Activated CD8-positive, alpha-beta memory T cell treated with anti-CD3 and anti-CD28 coated beads for 1 hour (primary cell): ENCODE measurements at places on chromosomes 1 and 21.

DNA sequence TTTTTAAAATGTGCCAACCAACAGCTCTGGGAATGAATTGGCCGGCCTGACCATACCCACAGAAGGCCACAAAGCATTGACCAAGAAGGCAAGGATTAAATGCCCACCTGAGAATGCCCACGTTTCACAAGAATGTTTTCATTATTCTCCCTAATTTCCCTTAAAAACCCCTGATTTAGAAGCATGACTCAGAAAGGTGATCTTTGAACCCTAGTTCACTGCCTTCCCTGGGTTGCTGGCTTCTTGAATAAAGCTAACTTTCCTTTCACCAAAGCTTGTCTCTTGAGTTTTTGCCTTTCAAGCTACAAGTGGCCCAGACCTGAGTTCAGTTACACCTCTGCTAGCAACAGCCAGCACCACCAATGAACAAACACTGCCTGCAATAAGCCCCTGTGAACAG, 14.4 kb upstream of the MRPL55 start:
- no peak for DNase-seq

DNA sequence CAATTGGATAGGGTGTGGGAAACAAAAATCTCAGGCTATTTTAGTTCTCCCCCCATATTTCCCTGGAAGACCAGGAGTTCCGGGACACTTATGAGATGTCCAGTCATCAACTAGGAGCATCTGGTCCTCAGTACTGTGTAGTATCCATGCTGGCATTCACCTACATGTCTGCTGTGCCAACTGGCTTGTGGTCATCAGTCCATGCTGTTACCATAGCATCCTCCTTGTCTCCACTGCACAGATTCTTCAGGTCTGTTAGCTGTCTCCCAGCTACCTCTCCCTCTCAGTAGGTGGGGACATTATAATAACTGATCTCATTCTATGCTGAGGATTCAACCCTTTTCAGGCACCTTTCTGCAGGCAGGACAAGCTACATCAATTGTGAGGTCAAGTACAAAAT, 302.9 kb downstream of the BARHL2 start:
- no peak for DNase-seq

GRCh38 chr1:70509996-70510876, 99.2 kb downstream of the CTH start:
- no peak for DNase-seq

DNA sequence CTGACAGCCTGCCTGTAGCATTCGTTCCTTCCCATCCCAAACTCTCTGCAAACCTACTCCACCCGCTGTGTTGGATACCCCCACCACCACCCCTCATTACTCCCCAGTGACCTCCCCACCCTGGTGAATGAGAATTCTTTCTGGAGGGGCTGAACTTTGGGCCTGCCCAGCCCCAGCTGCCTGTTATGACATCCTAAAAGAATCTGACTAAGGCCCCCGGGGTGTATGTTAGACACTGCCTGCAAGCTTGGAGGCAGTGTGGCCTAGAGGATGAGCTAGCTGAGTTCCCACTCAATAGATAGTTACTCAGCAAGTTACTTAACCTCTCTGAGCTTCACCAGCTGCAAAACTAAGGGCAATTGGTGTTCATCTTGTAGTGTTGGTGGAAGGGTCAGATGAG, 110.2 kb upstream of the FGGY start:
- DNase-seq = no peak

DNA sequence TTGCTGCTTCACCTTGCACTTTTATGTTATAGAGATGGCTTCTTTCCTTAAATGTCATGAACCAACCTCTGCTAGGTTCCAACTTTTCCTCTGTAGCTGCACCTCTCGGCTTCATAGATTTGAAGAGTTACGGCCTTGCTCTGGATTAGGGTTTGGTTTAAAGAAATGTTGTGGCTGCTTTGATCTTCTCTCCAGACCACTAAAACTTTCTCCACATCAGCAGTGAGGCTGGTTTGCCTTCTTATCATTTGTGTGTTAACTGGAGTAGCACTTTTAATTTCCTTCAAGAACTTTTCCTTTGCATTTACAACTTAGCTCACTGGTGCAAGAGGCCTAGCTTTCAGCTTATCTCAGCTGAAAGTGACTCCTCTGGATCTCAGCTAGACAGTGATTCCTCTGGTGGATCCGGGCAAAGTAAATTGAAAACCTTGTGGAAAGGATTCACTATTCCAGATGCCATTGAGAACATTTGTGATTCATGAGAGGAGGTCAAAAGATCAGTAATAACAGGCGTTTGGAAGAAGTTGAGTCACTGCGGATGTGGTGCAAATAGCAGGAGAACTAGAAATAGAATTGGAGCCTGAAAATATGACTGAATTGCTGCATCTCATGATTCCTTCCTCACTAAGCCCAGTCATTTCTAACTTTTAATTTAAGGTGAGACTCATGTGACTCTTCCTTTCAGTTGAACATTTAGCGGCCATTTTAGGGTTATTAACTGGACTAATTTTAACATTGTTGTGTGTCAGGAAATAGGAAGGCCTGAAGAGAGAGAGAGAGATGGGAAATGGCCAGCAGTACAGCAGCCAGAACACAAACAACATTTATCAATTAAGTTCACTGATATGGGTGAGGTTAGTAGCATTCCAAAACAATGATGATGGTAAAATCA, 16.2 kb upstream of the RGS1 start:
- no peak for DNase-seq

DNA sequence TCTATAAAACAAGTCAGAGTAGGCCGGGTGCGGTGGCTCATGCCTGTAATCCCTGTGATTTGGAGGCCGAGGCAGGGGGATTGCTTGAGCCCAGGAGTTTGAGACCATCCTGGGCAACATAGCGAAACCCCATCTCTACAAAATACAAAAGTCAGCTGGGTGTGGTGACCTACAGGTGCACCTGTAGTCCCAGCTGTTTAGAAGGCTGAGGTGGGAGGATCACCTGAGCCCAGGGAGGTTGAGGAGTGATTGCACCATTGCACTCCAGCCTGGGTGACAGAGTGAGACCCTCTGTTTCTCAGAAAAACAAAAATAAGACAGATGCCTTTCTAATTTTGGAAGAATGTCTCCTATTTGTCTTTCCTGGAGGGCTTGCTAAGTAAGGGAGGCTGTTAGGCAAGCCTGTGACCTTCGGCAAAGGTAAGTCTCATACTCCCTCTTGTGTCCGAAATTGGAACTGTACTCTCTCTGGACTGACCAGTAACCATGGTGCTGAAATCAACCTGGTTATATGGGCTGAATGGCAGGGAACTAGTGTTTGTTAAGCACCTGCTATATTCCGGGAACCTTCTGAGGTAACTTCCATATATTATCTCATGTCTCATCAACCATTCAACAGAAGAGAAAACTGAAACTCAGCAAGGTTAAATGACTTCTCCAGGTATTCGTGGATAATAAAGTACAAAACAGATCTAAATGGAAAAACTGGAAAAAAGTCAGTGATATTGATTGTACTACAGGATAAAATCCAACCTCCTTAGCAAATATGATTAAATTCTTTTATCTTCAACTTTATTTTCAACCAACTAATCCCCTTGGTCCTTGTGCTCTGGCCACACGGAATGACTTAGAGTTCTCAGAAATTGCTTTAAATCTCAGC, 11.8 kb upstream of the RAB3B start:
- peak; percentile 15 for DNase-seq

GRCh38 chr21:38957575-38958322, 152.0 kb downstream of the ETS2 start:
- no peak for DNase-seq

- DNase-seq = no peak
These were observed 12.3 kb upstream of the NFASC start for GRCh38 chr1:204858363-204858821.

- no peak for DNase-seq
These were observed 6.5 kb downstream of the ZNF672 start for GRCh38 chr1:248844526-248844925.

GRCh38 chr1:8533907-8534306, 216.0 kb downstream of the SLC45A1 start:
- DNase-seq = no peak

DNA sequence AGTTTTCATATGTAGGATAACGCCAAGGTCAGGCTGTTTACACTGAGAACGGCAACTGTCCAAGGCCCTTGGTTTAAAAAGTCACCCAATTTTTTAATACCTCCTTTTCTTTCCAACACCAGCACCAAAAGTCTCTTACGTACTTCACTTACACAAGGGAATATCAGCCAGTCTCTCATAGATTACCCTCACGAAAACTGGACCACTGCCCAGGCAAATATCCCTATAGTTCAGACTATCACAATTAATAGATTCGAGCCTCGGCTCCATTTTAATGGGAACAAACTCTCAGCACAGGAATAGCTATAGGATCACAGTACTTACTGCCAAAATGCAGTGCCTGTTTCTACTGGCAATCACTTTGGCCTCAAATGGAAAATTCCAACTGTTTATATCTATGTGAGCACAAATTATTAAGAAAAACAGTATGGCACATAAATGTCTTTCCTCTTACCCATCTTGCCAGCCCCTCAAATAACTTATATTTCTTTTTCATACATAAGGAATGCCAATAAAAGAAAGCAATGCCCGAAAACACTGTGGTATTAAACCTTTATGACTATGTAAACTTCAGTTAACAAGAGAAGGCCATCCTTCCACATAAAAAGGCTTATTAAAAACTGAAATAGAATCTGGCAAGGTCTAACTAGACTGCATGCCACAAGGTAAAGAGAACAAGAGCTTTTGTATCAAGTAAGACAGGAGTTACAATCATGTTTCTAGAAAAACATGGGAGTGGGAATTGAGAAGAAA, 97.8 kb downstream of the SLC45A1 start:
- DNase-seq = no peak

- DNase-seq = no peak
These were observed 890.9 kb downstream of the MRPL39 start for GRCh38 chr21:24716281-24716918.

GRCh38 chr1:101382135-101382534, 145.3 kb downstream of the S1PR1 start:
- DNase-seq = no peak

DNA sequence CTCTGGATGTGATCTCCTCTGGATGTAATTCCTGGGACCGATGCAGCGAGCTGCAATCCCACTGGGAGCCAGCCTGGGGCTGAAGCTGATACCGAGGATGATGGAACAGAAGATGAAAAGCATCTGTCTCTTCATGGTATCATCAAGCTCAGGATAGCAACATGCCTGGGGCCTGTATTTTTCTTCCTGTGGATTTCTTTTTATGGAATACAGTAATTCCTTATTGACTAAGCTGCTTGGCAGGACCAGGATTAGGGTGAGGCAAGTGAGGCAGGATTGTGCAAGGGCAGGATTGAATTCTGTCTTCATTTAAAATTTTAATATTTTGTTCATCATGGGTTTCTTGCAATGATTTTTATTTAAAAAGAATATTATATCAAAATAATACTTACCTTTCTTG, 86.6 kb downstream of the SLC25A24 start:
- no peak for DNase-seq

DNA sequence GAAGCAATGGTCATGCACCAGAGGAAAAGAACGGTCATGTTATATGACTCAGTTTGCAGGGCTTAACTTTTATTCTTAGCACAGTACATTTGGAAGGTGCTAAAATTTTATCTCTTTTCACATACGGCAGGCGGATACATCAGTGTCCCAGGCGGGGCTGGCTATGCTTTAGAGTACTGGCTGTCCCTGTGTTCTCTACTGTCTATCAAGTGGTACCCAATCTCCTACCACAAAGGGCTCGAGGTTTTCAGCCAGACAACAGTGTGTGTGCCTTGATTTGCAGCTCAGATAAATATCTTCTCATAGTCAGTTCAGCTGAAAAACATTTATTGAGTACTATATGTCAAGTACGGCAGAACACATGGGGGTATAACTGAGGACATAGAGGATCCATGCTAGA, 65.3 kb downstream of the URB2 start:
- DNase-seq = no peak

DNA sequence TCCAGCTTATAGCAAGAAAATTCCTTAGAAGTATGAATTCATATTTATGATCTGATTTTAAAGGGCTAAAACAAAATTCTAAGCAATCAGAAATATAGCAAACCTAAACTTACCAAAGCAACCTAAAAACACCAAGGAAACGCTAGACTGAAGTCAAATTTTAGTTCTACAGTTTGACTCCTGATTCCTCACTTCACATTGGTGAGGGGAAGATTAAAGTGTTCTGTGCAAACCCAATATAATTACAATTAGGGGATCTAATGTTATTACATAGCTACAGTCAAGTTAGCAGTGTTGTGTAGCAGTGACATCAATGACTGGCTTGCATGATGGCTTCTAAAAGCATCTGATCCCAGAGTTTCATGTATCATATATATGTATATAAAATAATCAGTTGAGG, 11.6 kb downstream of the HNRNPU start:
- DNase-seq = no peak

DNA sequence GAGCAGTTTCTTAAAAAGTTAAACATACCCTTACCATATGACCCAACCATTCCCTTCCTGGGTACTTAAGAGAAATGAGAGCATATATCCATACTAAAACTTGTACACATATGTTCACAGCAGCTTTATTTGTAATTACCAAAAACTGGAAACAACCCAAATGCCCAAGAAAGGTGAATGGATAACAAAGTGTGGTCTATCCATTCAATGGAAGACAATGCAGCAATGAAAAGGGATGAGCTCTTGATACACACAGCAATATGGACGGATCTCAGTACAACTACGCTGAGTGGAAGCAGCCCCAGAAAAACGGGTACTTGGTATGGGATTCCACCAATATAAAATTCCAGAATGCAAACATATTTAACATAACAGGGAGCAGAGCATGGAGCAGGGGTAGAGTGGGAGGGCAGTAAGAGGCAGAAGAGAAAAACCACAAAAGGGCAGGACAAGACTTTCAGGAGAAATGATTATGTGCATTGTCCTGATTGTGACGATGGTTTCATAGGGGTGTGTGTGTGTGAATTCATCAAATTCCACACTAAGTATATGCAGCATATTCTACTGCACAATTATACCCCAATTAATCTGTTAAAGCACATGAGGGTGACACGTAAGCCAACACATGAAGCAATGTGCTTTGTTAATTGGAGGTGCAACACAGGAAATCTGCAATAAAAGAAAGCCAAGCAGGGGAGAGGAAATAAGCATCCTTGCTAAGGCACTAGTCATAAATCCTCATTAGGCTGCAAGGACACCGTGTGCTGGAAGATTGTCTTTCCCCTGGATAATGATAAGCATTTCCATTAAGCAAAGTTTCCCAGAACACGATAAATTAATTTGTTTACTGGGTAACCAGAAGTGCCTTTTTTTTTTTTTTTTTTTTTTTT, 113.1 kb upstream of the KRTAP19-8 start:
- DNase-seq = no peak

- DNase-seq = no peak
These were observed 1.9 kb upstream of the KCNA10 start for GRCh38 chr1:110520827-110521226.

- no peak for DNase-seq
These were observed 62.3 kb downstream of the OPTC start for GRCh38 chr1:203556047-203556851.

DNA sequence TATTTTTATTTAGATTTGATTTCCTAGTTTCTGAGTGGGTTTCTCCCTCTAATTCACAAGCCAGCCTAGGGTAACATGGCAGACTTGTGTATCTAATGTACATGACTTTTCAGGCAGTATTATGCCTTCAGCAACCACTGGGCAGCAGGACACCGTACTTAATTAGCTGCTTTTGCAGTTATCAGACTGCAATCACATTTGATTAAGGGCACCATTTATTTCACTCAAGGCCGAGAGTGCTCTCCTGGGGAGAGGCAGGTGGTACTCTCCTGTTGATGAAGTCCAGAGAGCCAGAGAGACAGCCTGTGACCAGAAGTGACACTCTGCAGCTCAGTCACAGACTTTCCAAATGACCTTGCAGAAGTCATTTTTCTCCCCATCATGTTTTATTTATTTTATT, 18.7 kb downstream of the CYYR1 start:
- no peak for DNase-seq
